ENCODE measurements at places on chromosomes 12 and 14. TPM values are rescaled to one million over a fixed set of nuclear protein-coding genes. Genes with fewer than 3 reads are reported as not detected.

IFNG-AS1 gene
- total RNA-seq: not detected

TSPAN9 gene
- total RNA-seq: 18.5 TPM

GRCh38 chr14:70982200-70982599 lies 74.9 kb downstream of the PCNX1 start:
- no peaks in the 10 kb centered on the region for H3K27me3 ChIP-seq
- peaks cover 8% of the 10 kb centered on the region for H3K4me1 ChIP-seq
- H3K36me3 ChIP-seq: peaks cover 12% of the 10 kb centered on the region
- DNase-seq: no peak
- no peak overlapping the region for H3K27ac ChIP-seq
- H3K4me3 ChIP-seq: no peak overlapping the region

PTPN21 gene
- total RNA-seq: 10.5 TPM
